ENCODE measurements at places on chromosomes 13 and 19.

- no peak for DNase-seq
Measured at GRCh38 chr13:30551189-30551588, 66.5 kb upstream of the USPL1 start.

DNA sequence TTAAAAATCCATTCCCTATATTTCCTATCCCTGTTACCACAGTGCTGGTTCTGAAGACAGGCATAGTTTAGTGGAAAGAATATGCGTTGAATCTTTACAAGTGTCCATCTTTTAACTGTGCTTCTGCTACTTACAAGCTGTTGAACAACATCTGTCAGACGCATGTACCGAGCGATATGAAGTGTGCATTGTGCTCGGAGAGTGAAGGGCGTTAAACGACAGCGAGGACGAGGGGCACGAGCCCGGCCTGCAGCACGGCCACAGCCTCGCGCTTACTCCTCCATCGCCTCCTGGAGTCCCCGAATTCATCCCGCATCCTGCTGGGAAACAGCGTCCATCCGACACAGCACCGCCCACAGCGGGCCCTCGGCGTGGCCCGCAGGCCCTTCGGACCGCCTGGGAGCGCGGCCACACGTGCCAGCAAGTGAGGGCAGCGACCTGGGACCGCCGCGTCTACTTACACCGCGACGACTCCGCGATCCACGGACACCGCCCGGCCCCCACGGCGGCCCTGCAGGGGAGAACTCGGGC lies 514 bp downstream of the PCID2 start:
- no peak for DNase-seq

- DNase-seq, result no peak
Measured at GRCh38 chr19:50314724-50315708, 14.2 kb downstream of the KCNC3 start.

DNA sequence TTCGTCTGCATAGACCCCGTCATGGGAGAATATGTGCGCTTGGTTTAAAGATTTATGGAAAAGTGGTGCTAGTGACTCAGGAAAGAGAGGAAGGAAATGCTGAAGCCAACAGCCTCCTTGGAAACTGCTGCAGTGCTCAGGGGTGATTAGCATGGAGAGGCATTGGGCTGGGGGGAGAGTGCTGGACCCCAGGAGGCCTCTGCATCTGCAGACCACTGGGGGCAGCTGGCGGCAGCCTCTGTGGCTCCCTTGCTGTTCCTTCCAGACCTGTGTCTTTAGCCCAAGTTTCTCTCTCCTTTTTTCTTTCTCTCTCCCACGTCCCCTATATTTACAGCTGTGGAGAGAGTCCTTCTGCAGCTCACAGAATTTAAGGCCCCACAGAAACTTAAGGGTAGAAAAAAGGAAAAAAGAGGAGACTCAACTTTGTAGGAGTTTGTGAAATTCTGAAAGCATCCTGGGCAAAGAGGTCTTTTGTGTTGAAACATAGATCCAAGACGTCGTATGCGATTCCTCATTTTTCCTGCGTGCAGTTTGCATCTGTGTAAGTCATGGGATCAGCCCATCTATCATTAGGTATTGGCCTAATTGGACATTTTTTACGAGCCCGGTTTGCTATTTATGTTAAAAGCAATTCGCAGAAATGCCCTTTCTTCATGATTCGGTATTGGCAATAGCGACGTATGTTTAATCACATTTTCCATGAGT lies 116.2 kb upstream of the ZNF536 start:
- no peak for DNase-seq

DNA sequence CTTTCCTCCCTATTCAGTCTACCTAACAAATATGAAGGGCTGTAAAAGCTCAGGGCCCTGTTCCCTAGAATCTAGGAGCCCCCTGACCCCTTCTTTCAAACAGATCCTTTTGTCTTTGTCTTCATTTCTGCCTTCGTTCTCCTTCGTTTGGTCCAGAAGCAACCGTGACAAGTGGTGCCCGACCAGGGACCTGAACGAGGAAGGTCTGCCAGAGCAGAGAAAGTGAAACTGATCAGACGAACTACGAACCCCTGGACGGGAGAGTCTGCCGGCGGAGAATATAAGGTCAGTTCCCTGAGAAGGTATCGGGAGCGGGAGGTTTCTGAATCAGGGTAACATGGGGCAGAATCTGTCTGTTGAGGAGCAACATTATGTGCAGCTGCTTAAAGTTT lies 751 bp downstream of the ERVK3-1 start:
- no peak for DNase-seq

DNA sequence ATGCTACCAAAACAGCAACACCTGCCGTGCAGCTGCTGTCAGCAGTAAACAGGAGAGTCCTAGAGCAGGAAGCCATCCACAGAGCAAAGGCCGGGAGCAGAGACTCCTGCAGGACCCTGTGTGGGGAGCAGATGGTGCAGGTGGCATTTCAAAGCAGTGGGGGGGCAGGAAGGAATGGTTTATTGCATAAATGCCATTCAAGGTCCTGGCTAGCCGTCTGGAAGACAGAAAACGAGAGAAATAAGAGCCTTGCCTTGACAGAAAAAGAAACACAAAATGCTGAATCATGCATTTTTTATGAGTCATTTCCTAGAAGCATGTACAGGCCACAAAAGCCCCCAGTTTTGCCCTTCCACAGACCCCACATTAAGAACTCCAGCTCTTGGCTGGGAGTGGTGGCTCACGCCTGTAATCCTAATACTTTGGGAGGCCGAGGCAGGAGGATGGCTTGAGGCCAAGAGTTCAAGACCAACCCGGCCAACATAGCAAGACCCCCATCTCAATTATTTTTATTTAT lies 5.4 kb downstream of the RSPH6A start:
- DNase-seq, result peak; percentile 92

DNA sequence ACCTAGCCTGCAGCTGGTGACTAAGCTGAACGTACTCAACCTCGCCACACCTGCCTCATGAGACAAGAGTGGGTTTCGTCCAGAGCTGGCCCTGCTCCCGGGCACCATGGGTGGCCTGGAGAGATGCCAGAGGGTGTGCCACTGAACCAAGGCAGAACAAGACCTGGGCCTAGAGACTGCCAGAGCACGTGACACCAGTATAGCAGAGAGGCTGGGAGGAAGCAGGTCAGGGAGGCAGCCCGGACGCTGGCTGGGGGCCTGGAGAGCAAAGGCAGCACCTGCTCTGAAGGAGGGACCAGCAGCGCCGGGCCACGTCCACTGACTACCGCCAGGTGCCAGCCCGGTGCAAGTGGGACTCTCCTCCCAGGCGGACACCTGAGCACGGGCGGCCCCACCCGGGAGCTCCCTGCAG lies 7.3 kb upstream of the C13orf46 start:
- peak; percentile 69 for DNase-seq

DNA sequence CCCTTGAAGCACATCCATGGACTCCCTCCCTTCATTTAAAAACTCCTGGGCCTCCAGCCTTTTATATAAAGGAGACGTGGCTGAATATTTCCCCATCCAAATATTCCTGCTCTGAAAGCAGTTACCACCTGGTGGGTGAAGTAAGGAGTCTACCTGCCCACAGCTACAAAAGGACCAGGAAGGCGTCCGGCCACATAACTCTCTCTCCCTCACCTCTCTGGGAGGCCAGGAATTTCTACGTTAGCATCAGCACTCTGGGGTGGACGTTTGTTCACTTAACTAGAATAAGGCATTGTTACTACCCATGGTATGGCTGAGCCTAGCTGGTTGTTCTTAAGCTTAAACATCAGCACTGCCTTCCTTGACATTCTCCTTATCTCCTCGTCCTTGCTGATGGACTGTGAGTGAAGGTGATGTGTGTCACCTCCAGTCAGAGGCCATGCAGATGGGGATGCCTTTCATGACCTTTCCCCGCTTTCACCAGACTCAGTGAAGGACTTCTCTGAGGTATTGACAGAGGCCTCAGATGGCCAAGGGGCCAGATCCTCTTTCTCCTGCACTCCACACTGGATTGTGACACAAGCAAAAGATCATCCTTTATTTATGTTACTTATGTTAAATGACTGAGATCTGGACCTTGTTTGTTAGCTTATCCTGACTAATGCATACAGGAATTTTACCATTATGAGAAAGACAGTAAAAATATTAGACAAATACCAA lies 22.2 kb upstream of the KPNA3 start:
- DNase-seq, result no peak

DNA sequence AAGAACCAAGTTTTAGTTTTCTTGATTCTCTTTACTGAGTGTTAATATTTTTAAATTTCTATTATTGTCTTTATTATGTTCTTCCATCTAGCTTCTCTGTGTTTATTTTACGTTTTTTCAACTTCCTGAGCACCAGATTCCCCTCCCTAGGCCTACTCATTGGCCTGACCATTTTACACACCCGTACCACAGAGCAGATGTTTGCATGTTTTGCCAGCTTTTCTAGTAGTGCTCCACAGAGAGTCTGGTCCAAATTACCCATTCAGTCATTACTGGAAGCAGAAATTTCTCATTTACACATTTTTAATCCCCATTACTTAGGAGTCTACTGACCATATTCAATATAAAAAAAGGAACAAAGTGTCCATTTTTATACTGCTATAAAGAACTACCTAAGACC lies 66.9 kb downstream of the ING1 start:
- DNase-seq, result no peak

DNA sequence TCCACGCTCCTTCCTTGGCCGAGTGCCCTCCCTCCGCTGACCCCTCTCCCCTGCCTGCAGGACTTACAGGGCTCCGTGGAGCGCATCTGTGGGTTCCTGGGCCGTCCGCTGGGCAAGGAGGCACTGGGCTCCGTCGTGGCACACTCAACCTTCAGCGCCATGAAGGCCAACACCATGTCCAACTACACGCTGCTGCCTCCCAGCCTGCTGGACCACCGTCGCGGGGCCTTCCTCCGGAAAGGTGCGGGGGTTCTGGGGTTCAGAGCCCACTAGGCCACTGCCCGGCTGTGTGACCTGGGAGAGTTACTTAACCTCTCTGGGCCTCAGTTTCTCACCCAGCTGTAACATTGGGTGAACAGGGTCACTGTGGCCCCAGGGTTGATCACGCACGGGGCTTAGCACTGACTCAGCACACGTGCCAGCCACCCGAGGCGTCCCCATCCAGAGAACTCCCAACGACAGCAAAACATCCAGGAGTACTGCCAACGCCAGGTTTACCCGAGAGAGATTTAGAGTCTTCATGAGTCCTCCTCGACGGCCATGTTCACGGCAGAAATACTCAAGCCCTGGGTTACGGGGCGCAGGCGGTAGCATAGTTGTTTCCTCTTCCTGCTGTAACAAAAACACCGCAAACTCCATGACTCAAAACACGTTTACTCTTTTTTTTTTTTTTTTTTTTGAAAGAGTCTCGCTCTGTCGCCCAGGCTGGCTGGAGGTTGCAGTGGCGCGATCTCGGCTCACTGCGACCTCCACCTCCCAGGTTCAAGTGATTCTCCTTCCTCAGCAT lies 9.7 kb upstream of the SPACA4 start:
- DNase-seq, result no peak

DNA sequence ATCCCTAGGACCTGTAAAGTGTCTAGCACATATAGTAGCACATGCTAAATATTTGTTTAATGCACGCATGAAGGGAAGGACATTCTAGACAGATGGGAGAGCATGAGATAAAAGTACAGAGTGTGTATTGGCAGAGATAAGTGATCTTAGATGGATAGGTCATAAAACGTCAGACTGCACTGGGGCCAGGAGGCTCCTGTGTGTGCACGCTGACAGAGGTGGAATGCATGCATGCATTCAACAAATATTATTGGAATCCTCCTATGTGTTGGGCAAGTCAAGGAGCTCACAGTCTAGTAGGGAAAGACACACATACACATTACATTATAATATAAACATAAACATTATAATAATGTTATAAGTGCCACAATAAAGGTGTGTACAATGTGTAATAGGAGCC lies 73.3 kb downstream of the FGF9 start:
- no peak for DNase-seq

DNA sequence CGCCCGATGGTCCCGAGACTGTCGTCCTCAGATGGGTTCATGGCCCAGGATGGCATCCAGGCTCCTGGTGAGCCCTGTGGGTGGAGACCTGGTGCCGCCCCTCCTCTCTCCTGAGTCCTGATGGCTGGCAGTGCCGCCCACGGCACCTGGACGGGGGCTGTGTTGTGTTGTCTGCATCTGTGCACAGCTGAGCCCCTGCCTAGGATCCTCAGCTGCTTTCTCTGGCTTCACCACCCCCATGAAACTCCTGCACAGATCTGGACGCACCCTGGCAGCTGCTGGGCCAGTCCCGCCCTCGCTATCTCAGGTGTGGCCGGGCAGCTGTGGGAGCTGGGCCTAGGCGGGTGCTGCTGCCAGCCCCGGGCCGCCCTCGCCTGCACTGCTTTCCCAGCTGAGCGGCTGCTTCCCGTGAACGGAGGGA lies 27.7 kb downstream of the MCF2L start:
- DNase-seq, result peak; percentile 27

DNA sequence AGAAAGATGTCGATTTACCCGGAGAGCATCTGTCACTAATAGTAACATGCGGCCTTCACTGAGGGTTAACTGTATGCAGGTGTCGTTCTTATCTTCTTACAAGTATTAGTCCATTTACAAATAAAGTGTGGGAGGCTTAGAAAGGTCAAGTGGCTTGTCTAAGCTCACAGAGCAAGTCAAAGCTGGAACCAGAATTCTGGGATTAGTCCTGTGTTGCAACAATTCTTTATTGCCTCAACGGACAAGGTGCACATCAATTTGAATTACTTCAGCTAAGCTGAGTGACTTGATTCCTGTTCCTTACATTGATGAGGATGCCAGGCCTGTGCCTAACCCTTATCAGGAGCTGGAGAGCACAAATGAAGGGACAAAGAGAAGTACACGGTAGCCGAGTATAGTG lies 1193.6 kb downstream of the UQCRFS1 start:
- no peak for DNase-seq

DNA sequence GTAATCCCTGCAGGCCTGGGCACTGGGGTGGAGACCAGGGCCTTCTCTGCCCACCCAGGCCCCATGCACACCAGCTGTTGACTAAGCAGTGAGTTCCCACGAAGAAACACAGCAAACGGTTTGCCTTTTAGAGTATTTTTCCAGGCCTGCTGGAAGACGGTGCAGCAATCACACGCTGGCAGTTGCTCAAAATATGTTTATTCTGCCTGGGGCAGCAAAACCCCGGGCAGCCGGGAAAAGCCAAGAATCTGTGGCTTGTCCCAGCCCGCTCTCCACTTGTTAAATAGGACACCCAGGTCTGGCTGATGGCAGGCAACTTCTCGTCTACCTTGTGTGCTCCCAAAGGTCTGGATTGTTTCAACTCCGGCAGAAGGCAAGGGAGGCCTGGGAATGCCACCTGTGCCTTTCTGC lies 40.8 kb downstream of the GGACT start:
- peak; percentile 70 for DNase-seq

DNA sequence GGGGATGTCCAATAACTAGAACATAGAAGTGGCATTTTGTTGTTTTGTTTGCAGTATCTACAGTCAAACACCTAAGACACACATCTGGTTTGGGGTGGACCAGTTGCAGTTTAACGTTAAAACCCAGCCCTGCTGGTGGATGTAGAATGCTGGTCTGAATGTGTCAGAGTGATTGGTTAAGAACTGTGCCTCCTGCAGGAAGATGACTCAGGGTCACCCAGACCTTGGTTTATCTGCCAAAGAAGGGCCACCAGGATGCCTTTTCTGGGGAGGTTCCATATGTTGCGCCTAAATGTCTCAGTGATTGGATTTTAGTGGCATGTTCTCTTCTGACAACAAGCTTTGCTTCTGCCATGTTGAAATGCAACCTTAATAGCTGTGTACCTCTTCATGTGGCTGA lies 23.1 kb downstream of the ZNF536 start:
- DNase-seq, result no peak

- no peak for DNase-seq
Measured at GRCh38 chr13:89568276-89568675, 1779.2 kb upstream of the MIR17HG start.

All from NCI-H2171 (cell line).